ENCODE measurements at places on chromosomes 1 and 21.

GRCh38 chr1:31020007-31020790 is 45.3 kb downstream of the PUM1 start:
- no peak for DNase-seq

DNA sequence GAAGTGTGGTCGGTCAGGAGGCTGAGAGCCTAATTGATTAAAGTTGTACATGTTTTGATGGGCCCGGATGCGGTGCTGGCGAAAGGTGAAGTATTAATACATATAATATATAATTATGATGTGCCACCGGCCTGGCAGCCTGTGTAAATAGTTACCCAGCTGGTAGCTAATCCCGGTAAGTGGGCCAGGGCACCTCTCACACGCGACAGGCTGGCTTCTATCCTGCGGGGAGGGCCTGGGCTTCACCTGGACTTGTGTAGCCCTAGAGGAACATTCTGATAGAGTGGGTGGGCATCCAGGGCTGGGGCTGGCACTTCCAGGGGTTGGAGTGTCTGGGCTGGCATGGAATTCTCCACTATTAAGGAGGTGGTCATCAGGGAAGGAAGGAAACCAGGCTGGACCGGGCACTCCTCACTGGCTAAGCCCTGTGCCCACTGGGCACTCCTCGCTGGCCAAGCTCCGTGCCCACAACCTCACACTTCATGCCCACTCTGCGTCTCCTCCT is 48.3 kb downstream of the IGSF21 start:
- no peak for DNase-seq

- DNase-seq = no peak
These were observed 105.2 kb downstream of the EDEM3 start for GRCh38 chr1:184649451-184649888.

- DNase-seq = no peak
These were observed 11.0 kb downstream of the UBL4B start for GRCh38 chr1:110123224-110123623.

GRCh38 chr1:43507296-43508295 is 23.1 kb upstream of the PTPRF start:
- no peak for DNase-seq

DNA sequence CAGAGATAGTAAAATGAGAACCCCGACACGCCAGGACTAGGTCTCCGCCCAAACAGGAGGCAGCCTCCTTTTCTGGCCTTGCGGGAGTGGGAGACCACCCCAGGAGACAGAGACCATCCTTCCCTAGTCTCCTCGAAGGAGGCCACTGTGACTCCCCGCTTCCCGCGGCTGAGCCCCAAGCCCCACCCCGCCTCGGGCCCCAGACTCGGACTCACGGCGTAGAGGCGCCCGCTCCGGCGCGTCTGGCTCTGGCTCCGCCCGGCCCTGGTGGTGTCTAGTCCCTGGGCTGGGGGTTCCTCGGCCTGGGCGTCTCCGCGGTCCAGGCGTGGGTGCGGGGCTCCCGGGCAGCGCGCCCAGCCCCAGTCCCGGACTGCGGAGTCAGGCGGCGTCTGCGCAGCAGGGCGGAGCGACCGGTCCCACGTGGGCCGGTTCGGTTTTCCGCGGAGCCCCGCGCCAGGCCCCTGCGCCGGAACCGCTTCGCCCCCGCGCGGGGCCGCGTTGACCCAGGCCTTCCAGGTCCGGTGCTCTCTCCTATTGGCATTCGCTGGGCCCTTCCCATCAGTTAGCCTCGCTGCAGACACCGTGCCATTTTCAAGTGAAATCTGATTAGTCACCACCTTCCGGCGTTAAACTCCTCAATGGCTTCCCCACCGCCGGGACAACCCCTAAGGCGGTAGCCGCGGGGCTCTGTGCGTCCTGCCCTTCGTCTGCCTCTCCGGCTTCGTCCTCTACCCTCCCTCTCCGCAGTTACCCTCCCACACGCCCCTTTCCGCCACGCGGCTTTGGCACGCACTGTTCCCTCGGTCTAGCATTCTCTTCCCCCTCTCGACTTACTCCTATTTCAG is at the start of gene C1orf216:
TSS of gene C1orf216 (minus strand) at position 393 of the 845 bp plus-strand sequence. CDS start 2,563 bp downstream, outside the sequence.
- peak; percentile 67 for DNase-seq

DNA sequence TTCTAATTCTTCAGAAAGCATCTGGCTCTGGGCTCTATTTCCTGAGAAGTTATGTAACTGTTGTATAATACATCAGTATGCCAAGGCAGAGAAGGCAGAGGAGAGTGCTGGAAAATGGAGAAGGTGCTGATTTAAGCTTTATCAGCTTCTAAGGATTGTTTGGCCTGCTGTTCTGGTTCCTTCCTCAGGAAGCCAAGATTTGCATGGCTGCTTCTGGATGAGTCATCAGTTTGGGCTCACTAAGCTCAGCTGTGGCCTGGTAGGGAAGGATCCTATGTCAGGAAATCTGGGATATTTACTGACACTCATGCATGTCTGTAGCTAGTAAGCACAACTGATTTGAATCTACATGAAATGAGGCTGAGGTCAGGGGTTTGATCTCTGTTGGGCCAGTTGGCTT is 73.2 kb upstream of the ADGRL4 start:
- no peak for DNase-seq

GRCh38 chr1:27668808-27669723 is 2.9 kb downstream of the IFI6 start:
- peak; percentile 90 for DNase-seq

GRCh38 chr21:40833184-40833583 is 13.8 kb downstream of the DSCAM start:
- DNase-seq = no peak

Measured in stimulated activated CD4-positive, alpha-beta T cell treated with anti-CD3 and anti-CD28 coated beads, Interleukin-1b, Interleukin-23, amount 100 ng/mL, for 4 hours (primary cell).